ENCODE measurements at places on chromosomes 6 and 20.

GRCh38 chr6:11409371-11409770 lies 128.2 kb upstream of the TMEM170B start:
- no peak for DNase-seq

- DNase-seq, result no peak
Observed at GRCh38 chr20:9185511-9185910, 116.6 kb downstream of the PLCB4 start.

DNA sequence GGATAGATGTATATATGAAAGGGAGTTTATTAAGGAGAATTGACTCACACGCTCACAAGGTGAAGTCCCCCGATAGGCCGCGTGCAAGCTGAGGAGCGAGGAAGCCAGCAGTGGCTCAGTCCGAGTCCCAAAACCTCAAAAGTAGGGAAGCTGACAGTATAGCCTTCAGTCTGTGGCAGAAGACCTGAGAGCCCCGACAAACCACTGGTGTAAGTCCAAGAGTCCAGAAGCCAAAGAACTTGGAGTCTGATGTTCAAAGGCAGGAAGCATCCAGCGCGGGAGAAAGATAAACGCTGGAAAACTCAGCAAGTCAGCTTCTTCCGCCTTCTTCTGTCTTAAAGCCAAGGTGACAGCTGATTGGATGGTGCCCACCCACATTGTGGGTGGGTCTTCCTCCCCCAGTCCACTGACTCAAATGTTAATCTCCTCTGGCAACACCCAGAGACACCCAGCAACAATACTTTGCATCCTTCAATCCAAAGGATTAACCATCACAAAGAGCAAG lies 102.6 kb upstream of the GJE1 start:
- no peak for DNase-seq

DNA sequence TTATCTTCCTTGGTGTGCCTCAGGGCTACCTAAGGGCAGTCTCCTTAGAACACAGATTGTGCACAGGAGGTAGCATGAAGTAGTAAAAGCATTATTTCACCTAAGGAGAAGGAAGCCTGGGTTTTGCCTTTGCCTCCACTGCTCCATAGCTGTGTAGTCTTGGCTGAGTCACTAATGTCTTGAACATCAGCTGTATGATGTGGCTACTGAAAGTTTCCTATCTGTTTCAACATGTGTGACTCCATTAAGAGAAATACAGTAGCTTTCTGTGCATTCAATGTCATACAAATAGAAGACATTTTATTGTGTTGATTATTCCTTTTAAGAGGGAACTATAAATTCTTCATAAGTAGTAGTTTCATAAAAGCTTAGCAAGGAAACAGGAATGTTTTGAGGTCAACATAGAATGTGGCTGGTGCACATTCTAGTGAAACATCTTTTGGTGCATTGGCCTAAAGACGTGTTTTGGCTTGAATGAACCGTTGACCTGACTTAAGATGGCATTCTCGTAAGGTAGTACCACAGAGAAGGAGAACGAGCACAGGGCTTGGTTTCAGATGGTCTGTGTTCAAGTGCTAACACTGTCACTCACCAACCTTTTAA lies 70.6 kb downstream of the CTNNBL1 start:
- no peak for DNase-seq

DNA sequence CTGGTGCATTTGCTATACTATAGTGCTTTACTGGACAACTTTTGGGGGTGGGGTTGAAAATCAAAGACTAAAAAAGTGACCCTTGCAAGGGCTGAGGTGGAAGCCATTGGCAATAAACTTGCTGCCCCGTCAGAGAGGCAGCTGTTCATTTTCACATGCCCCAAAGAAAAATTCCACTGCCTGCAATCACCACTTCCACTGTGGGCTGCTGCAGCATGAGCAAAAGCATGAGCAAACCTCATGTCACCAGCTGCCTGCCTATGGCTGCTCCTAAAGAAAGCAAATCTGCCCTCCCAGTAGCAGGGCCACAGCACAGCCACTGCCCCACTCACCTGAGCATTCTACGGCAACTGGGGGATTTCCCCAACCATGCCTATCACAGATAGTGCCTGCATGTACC lies 290.0 kb downstream of the PAX1 start:
- DNase-seq, result no peak

GRCh38 chr6:81088145-81088544 lies 664.3 kb downstream of the TENT5A start:
- no peak for DNase-seq

DNA sequence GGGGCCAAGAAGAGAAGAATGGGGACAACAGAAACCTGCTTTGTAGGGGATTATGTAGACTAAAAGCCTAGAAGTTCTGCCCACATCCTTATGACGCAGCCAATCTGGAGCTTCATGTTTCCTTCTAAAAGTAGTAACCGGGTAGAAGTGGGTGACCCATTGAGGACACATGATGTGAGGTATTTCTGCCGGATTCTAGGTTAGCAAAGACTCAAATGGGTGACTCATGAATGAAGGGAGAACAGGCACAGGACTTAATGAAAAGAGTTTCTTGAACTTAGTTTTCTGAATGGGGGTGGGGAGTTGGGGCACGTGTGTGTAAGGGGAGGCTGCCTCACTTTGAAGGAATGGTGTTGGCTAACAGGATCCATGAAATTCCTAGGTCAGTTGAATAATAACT lies 68.8 kb downstream of the CDS2 start:
- no peak for DNase-seq
